ENCODE measurements at places on chromosomes 5 and 9. TPM values are rescaled to one million over a fixed set of nuclear protein-coding genes. Genes with fewer than 3 reads are reported as not detected.

Gene OTP
- total RNA-seq, result not detected

Gene FXN
- total RNA-seq, result 2.8 TPM

Gene PIP5K1B
- total RNA-seq, result 51.8 TPM

DNA sequence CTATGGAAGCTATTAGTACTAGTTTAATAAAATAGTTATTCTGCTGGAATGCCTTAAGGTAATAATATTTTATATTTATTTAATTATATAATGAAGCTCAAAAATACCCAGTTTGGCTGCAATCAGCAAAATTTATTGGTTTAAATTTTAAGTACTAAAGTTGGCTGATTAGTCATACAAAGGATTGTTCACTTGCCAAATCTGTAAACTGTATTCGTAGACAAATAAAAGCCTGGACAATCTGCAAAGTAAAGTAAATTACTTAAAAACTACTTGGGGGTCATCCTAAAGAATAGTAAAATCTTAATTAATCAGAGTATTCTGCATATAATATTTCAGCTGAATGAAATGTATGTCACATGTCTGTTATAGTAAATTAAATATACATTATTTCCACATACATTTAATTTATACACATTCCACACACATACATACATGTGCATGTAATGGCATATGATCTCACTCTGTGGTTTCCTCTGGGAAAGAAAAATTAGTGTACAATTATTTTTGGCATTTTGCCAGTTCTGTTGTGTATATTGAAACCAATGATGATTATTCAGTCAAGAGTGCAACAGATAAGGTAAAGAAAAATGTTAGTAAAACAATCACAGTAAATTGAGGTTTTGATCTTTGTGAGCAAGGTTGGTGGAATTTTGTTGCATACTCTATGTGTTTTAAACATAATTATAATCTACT, 455.9 kb downstream of the CDH9 start:
- DNase-seq, result no peak

- DNase-seq, result no peak
These were observed 6.4 kb downstream of the ARRDC1 start for GRCh38 chr9:137611623-137612609.

GRCh38 chr9:7375013-7375511, 424.5 kb downstream of the DMAC1 start:
- no peak for DNase-seq

GRCh38 chr9:137206602-137207001, 1.1 kb downstream of the NDOR1 start:
- DNase-seq, result no peak

Gene CCL28
- 12.4 TPM for total RNA-seq
